ENCODE measurements at places on chromosomes 1 and 21. TPM values are rescaled to one million over a fixed set of nuclear protein-coding genes. Genes with fewer than 3 reads are reported as not detected.

GRHL3 gene
- under 0.01 TPM for total RNA-seq

SH3BGRL3 gene
- 22.8 TPM for total RNA-seq

HIPK1 gene
- total RNA-seq: 29.1 TPM

KDF1 gene
- 0.28 TPM for total RNA-seq

ILDR2 gene
- total RNA-seq: under 0.01 TPM
